CD8-positive, alpha-beta memory T cell (primary cell): ENCODE measurements at places on chromosomes 12 and 14. TPM values are rescaled to one million over a fixed set of nuclear protein-coding genes. Genes with fewer than 3 reads are reported as not detected.

GRCh38 chr12:102510463-102510862 is 30.1 kb upstream of the IGF1 start:
- H3K36me3 ChIP-seq: no peaks in the 10 kb centered on the region
- H3K4me3 ChIP-seq: no peak overlapping the region
- no peak overlapping the region for H3K27ac ChIP-seq
- no peaks in the 10 kb centered on the region for H3K4me1 ChIP-seq
- no peaks in the 10 kb centered on the region for H3K27me3 ChIP-seq
- no peak for DNase-seq

- H3K4me1 ChIP-seq: no peaks in the 10 kb centered on the region
- H3K36me3 ChIP-seq: no peaks in the 10 kb centered on the region
- no peaks in the 10 kb centered on the region for H3K27me3 ChIP-seq
- DNase-seq: no peak
- H3K4me3 ChIP-seq: no peak overlapping the region
- no peak overlapping the region for H3K27ac ChIP-seq
Observed at GRCh38 chr12:7784701-7785100, 4.5 kb upstream of the NANOG start.

DNA sequence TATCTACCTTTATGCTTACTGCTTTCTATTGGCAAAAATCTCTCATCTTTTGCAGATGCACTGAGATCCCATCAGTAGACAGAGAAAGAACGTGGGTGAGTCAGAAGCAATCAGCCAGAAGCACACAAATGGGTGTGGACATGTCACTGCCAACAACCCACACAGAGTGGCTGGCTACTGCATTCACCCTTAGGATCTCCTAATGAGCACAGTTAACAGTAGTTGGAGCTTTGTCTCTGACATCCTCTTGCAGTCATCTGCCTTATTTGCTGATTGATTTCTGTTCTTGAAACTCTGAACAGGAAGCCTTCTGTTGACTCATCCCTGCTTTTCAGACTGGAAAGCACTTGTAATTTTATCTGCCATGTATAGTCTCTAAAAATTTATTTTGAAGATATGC is 117.2 kb downstream of the RGS6 start:
- H3K4me3 ChIP-seq: no peak overlapping the region
- no peak for DNase-seq
- H3K27me3 ChIP-seq: no peaks in the 10 kb centered on the region
- H3K36me3 ChIP-seq: no peaks in the 10 kb centered on the region

DNA sequence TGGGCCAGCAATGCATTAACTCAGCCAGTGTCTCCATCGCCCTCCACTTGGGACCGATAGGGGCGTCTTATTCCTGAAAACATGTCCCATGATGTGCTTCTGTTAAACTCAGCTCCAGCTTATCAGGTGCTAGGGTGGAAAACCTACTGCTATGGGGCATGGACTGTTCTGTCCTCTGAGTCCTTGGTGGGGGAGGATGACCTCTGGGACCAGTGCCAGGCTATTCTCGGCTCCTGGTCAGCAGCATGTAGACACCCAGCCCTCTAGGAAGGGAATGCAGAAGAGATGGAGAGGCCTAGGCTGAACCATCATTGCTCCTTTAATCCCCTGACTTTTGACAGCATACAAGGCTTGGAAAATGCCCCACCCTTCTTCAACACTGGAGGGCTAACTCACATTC is 486.2 kb downstream of the MED13L start:
- H3K27ac ChIP-seq: no peak overlapping the region
- no peaks in the 10 kb centered on the region for H3K4me1 ChIP-seq
- no peaks in the 10 kb centered on the region for H3K36me3 ChIP-seq
- H3K27me3 ChIP-seq: no peaks in the 10 kb centered on the region
- no peak overlapping the region for H3K4me3 ChIP-seq

GRCh38 chr14:48251290-48251689 is 575.9 kb upstream of the MDGA2 start:
- no peak for DNase-seq
- no peak overlapping the region for H3K27ac ChIP-seq
- H3K4me1 ChIP-seq: no peaks in the 10 kb centered on the region
- H3K36me3 ChIP-seq: no peaks in the 10 kb centered on the region
- H3K27me3 ChIP-seq: no peaks in the 10 kb centered on the region

Gene KERA
- total RNA-seq: not detected

Gene TMEM52B
- not detected for total RNA-seq

Gene CLEC4D
- total RNA-seq: not detected

Gene BDKRB2
- total RNA-seq: not detected

Gene PSMC6
- 123 TPM for total RNA-seq
